ENCODE measurements at places on chromosomes 6 and 20.

GRCh38 chr6:37920667-37921066 is 101.1 kb downstream of the ZFAND3 start:
- no peak for DNase-seq

GRCh38 chr6:159693894-159694545 is 979 bp upstream of the SOD2 start:
- DNase-seq, result peak; percentile 60

GRCh38 chr6:11766043-11766442 is 12.6 kb downstream of the ADTRP start:
- DNase-seq, result no peak

- DNase-seq, result no peak
These were observed 38.3 kb upstream of the INSM1 start for GRCh38 chr20:20329564-20329963.

DNA sequence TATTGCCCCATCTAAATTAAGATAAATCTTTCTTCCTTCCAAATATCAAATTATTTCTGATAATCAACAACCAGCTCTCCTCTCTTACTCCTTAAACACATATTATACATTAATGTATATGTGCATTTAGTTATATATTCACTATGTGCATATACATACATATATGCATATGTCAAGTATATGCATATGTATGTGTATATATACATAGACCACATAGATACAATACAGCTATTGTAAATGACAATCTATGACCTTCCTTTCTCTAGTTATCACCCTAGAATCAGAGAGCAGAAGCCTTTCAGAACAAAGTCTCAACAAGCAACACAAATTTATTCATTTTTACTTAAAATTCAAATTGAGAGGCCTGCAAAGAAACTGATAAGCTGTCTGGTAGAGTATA is 241.1 kb upstream of the THEMIS start:
- DNase-seq, result no peak

DNA sequence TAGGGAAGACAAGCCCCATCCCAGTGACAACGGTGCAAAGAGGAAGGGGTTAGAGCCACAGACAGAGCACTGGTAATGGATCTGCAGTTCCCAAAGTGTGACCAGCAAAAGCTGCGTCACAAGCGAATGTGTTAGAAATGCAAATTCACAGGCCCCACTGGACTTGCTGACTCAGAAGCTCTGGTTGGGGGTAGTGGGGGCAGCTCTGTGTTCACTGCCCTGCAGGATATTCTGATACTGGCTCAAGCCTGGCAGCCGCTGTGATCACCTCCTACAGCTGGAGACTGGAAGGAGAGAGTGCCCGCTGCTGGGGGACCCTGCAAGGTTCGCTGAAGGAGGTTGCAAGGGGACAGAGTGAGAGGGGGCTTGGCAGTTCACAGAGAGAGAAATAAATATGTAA is 179.7 kb upstream of the CDH4 start:
- DNase-seq, result no peak

- DNase-seq, result no peak
These were observed 95.1 kb upstream of the IYD start for GRCh38 chr6:150273457-150274309.
